NCI-H2081 (cell line): ENCODE measurements at places on chromosomes 1 and 21.

DNA sequence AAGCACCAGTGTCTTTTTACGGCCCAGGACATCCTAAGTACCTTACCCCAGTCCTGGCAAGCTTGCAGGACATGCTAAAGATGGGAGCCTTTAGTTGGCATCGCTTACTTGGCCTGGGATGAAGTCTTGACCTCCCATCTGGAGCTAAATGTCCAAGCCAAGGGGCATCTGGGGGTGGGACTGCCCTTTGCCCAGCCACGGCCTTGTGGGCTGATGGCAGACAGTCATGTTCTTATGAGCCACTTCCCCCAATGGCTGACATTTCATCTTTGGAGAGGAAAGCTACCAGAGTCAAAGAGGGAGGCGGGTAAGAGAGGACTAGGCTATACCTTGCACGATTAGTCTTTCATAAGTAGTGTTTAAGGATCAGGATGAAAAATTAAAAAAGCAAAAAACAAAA is 32.2 kb downstream of the OPTC start:
- DNase-seq: no peak

GRCh38 chr1:44289530-44289929 is 65.5 kb downstream of the ERI3 start:
- no peak for DNase-seq

DNA sequence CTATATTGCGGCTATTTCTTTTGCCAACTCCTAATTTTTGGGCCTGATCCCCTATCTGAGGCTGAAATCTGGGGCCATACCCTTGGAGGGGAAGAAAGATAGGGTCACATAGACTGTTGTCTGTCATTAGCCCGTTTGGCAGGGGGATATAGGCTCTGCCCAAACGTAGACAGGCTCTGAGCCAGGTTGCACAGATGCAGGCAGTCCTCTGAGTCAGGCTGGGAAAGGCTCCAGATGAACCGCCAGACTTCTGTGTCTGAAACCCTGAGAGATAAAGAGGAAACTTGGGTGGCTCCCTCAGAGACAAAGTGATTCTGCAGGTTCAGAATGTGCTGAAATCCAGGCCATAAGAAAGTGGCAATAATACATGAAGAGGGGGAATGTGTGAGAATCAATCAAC is 4.0 kb upstream of the CAP1 start:
- DNase-seq: no peak

DNA sequence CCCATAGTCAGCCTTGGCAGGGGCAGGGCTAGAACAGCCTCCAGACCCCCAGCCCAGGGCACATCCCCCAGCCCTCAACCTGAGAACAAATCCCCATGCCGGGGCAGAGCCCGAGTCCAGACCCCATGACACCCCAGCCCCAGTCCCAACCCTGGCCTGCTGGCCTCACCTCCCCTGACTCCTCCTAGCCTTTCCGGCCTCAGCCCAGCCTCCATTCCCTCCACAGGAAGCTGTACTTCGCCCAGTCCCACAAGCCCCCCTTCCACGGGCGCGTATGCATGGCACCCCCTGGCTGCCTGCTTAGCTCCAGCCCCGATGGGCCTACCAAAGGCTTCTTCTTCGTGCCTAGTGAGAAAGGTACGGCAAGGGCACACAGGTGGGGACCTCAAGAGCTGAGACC is 50.4 kb downstream of the DISP3 start:
- DNase-seq: no peak

- no peak for DNase-seq
Measured at GRCh38 chr1:208564466-208564865, 320.3 kb upstream of the PLXNA2 start.

GRCh38 chr1:93000751-93001175 is 39.5 kb upstream of the DIPK1A start:
- no peak for DNase-seq

DNA sequence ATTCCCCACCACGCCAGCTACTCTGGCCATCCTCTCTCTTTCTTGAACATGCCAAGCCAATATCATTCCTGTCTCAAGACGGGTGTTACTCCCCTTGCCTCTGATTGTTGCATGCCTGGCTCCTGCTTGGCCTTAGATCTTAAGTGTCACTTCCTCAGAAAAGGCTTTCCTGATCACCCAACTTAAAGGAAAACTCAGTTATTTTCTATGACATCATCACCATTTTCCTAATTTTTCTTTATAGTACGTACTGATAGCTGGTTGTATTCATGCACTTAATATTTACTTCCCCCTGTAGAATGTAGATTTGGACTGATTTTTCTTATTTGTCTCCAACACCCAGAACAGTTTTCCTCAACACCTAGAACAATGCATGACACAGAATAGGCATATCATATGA is 123.8 kb upstream of the TSPAN2 start:
- DNase-seq: no peak

GRCh38 chr1:44655609-44656008 is 18.7 kb downstream of the TMEM53 start:
- DNase-seq: peak; percentile 25

- DNase-seq: no peak
Measured at GRCh38 chr1:37622131-37622530, 12.6 kb downstream of the RSPO1 start.

GRCh38 chr1:147626739-147627138 is 43.6 kb downstream of the ACP6 start:
- DNase-seq: peak; percentile 12

- DNase-seq: no peak
Measured at GRCh38 chr1:152160576-152160975, 1.5 kb upstream of the RPTN start.

- peak; percentile 23 for DNase-seq
Measured at GRCh38 chr1:151790940-151791651, 796 bp upstream of the TDRKH start.

DNA sequence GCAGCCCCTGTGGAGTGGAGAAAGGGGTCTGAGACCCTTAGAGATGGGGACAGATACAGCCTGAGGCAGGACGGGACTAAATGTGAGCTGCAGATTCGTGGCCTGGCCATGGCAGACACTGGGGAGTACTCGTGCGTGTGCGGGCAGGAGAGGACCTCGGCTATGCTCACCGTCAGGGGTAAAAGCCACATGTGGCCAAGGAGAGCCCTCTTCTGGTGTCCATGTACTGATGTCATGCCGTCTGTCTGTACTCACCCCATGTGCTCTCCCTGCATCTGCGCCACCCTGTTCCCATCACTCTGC is 84.7 kb downstream of the OBSCN start:
- DNase-seq: no peak

DNA sequence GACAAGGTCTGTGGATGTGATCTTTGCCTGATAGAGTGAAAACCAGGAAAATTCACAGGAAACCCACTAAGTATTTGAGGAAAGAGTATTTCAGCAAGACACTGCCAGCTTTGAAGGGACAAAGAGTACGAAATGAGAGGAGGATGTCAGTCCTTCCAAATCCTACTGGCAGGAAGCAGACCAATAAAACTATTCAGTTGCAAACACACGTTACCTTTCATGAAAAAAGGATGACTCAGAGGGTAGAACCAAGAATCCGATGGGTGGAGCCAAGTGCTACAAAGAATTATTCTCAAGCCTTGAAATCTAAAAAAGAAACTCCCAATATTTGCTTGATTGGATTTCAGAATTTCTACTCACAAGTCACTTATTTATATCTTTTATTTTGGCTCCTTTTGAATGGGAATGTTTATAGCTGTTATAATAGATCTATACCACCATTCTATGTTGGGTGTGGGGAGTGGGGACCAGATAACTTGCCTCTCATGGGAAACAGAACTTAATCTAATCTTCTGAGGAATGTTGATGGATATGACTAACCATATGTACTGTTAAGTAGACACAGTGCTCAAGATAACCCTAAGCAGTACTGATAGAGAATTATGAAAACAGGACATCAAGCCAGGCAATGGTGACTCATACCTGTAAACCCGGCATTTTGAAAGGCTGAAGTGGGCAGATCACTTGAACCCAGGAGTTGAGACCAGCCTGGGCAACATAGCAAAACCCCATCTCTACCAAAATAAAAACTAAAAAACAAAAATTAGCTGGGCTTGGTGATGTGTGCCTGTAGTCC is 19.3 kb upstream of the HEATR1 start:
- no peak for DNase-seq
